ENCODE measurements at places on chromosomes 5 and 9.
A peak's percentile ranks its signal among the peaks of the same experiment; 100 is the strongest.

GRCh38 chr5:177312649-177313181, 1.0 kb upstream of the MXD3 start:
- DNase-seq: no peak

- DNase-seq: no peak
Measured at GRCh38 chr5:167923396-167923795, 368.0 kb upstream of the WWC1 start.

- no peak for DNase-seq
Measured at GRCh38 chr5:138720840-138721239, 32.4 kb upstream of the CTNNA1 start.

DNA sequence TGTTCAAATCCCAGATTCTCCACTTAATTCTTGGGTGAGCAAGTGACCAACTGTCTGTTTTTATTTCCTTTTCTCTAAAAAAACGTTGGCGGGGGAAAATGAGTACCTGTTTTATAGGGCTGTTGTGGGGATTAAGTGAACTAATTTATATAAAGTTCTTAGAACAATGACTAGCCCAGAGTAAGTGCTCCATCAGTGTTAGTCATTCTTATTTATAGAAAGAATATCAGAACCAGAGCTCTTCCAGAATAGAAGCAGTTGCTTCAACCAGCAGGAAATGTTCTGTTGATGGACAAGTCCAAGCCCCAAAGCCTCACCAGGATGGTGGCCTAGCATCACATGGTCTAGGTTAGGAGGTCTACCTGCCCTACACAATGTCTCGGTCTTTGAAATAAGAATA, 379.2 kb downstream of the ACTL7B start:
- DNase-seq: no peak

- DNase-seq: no peak
Measured at GRCh38 chr9:88017096-88017495, 42.8 kb upstream of the CDK20 start.

DNA sequence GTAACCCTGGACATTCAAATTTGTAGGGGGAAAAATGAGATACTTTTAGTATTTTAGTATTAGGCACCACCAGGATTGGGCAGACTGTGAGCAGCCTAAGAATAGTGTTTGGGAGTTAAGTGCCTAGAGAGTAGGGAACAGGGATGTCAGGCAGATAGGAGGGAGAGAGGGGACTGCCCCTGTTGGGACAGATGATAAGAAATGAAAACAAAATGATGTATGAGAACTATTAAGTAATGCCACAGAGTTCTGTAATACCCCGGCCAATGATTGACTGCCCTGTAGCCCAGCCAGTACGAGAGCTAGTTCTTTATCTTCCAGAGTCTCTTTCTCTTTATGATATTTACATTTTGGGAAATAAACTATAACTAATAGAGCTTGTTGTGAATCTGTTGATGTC, 24.4 kb downstream of the ARHGAP26 start:
- no peak for DNase-seq

- DNase-seq: no peak
Measured at GRCh38 chr9:70304810-70305209, 46.0 kb downstream of the SMC5 start.

GRCh38 chr5:19497229-19497815, 490.7 kb downstream of the CDH18 start:
- DNase-seq: no peak

- no peak for DNase-seq
Measured at GRCh38 chr5:139740138-139740991, 55.2 kb upstream of the PSD2 start.

DNA sequence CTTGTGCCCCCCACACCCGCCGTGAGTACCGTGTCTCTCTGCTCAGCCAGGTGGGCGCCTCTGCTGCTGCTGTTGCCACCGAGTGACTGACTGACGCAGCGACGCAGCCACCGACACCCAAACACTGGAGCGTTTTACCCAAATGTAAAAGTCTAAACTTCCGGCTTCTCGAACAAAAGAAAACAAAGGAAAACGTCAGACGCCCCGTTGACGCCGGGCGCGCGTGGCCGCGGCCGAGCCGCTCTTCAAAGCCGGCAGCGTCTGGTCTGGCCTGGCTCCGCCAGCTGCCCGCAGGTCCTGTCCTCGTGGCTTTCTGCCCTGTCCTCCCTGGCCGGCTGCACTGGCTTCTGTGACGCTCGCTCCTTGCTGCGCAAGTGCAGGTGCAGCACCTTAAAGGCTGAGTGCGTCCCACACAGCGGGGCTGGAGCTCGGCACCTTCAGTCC, 41.4 kb upstream of the CLPTM1L start:
- DNase-seq: peak; percentile 29

DNA sequence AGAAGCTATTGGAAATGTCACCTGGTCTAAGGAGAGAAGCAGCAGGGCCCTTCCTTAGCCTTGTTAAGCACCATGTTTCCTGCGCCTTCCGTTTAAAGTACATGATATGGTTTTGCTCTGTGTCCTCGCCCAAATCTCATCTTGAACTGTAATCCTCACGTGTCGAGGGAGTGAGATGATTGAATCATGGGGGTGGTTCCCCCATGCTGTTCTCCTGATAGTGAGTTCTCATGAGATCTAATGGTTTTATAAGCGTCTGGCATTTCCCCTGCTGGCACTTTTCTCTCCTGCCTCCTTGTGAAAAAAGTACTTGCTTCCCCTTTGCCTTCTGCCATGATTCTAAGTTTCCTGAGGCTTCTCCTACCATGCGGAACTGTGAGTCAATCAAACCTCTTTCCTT, 49.7 kb downstream of the PRDM6 start:
- no peak for DNase-seq

Data from stimulated activated CD4-positive, alpha-beta T cell treated with anti-CD3 and anti-CD28 coated beads, Interleukin-1b, Interleukin-23, amount 100 ng/mL, for 1 hour (primary cell).